ENCODE measurements at places on chromosomes 4 and X.

GRCh38 chrX:132749406-132749805, 209.0 kb downstream of the HS6ST2 start:
- DNase-seq: no peak

DNA sequence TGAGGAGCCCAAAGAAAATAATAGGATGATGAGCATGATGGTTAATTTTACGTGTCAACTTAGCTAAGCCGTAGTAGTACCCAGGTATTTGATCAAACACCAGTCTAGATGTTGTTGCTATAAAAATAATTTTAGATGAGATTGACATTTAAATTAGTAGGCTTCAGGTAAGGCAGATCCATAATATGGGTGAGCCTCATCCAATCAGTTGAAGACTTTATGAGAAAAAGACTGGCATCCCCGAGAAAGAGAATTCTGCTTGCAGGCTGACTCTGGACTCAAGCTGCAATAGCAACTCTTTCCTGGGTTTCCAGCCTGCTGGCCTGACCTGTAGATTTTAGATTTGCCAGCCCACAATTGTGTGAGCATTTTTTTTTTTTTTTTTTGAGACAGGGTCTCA, 192.8 kb upstream of the LNX1 start:
- no peak for DNase-seq

- no peak for DNase-seq
These were observed 7.6 kb downstream of the ACSL1 start for GRCh38 chr4:184818216-184818564.

- DNase-seq: no peak
These were observed 36.7 kb upstream of the GUCY1A1 start for GRCh38 chr4:155629956-155630355.

GRCh38 chr4:140344101-140344500, 29.3 kb upstream of the SCOC start:
- DNase-seq: no peak

DNA sequence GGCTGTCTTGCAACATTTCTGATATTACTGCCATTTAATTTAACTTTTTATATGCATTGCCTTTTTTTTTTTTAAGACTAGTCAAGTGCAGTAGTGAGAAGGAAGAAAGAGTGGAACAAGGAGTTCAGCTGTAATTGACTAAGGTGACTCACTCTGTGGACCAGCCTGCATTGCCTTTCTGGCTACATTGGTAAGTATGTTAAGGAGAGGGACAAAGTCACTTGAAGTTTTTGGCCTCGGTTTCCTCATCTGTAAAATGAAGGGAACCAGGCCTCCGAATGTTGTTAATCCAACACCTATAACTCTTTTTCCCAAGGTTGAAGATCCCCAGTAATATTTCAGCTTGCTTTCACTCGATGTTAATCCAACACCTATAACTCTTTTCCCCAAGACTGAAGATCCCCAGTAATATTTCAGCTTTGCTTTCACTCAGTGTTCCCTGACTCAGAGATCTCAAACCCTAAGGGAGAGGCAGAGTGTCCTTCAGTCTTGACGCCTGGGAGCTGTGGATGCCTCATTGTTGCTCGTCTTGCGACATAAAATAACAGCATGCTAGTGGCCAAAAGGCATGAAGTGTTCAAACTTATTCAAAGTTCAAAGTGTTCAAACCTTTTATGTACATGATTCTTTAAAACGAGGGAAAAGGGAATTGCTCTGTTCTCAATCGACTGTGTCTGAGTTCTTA, 102.0 kb downstream of the SORBS2 start:
- no peak for DNase-seq

GRCh38 chr4:48639807-48640206, 140.3 kb downstream of the FRYL start:
- no peak for DNase-seq

DNA sequence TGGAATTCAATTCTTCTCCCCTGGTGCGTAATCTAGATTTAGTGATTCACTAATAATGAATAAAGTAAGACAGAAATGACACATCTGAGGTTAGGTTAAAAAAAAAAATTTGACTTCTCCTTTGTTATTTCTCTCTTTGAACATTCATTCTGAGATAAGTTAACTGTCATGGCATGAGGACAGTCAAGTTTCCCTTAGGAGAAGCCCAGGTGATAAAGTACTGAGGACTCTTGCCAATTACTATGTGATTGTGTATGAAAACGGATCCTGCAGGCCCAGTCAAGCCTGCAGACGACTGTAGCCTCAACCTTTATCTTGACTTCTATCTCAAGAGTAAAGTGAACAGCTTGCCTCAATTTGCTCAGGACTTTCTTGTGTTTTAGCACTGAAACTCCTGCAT, 293.2 kb downstream of the PRR32 start:
- no peak for DNase-seq

- no peak for DNase-seq
These were observed 126.0 kb upstream of the LDB2 start for GRCh38 chr4:17024425-17024824.

GRCh38 chr4:83208371-83209365, 75.9 kb downstream of the COQ2 start:
- no peak for DNase-seq

DNA sequence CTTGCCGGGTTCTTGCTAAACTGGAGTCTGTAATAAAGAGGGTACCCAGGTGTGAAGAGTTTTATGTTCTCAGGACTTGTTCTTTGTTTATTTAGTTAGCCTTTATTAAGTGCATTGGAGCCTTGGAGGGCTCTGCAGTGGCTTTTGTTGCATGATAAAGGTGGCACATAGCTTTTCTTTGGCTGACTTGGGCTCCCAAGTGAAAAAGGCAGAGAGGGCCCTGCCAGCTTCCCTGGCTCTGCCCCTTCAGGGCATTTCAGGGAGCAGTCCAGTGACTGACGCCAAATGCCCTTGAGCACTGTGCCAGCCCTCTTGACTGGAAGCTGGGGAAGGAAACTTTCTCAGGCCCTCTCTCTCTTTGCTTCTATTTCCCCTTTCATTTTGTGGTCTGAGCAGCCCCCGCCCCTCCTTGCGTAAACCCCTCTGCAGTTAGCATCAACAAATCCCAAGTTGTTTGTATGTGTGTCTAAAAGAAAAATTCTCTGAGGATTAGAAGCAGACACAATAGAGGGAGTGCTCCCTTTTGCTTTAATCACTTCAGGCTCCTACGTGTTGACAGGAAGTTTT, 152.2 kb downstream of the NHS start:
- no peak for DNase-seq

- DNase-seq: no peak
These were observed 7.2 kb downstream of the TBC1D14 start for GRCh38 chr4:6916587-6917460.

DNA sequence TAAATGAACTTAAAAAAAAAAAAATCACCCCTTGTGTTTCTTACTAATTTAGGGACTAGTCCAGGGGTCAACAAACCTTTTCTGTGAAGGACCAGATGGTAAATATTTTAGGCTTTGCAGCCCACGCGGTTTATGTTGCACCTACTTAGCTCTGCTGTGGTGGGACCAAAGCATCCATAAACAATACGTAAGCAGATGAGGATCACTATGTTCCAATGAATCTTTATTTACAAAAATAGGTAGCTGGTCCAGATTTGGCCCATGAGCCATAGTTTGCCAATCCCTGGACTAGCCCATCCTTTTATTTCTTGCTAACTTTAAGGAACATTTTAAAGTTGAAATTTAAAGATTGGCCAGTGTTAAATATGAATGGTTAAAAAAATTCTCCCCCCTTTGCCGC, 95.3 kb downstream of the AFF1 start:
- DNase-seq: no peak

DNA sequence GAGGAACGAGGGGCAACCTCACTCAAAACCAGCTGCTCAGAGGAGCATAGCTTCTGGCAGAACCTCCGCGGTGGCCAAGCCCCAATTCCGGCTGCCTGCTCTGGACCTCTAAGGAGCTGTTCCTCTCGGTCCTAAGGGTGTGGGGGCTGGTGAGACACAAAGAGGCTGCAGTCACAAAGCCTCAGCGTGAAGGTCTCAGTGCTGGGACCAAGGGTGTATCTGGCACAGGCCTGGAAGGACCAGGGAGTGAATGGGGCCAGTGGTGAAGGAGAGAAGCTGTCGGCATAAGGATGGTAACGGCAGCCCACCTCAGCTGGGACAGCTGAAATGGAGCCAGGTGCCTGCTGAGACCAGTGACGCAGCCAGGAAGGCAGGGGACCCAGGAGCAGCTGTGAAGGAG, 5.3 kb downstream of the PDE6B start:
- DNase-seq: no peak

GRCh38 chr4:97639961-97640360, 503.3 kb downstream of the STPG2 start:
- no peak for DNase-seq

DNA sequence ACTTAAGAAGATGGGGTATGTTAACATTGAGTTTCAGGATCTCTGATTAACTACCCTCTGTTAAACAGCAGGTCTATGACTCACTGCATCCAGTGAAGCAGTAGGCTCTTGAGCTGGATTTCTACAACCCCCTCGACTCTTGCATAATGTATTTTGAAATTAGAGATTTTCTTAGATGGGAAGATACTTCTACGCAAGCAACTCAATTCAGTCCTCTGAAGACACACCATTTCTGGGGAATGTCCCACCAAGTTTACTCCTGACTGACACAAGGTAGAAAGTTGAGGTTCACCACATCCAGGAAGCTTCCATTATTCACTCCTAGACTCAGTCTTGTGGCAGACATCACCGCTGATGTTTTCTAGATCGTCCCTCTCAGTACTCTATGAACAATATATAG, 12.9 kb downstream of the PALLD start:
- DNase-seq: peak; percentile 60

GRCh38 chr4:5082376-5082775, 31.1 kb downstream of the STK32B start:
- DNase-seq: no peak

DNA sequence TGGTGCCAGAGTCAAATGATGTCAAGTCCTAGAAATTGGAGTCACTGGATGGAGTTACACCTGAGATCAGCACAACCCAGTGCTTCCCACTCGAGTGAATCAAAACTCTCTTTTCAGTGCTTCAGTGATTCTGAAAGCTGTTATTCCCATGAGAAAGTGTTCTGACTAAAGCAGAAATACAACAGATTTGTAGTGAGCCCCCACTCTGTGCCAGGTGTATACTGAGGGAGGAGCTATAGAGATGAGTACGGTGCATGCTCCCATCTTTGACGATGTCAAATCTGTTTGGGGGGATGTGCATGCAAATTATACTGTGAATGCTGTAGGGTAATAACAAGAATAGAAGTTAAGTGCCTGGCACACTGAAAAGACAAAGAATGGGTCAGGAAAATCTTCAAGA, 330.2 kb downstream of the HS3ST1 start:
- DNase-seq: no peak

- no peak for DNase-seq
These were observed 45.9 kb downstream of the GAK start for GRCh38 chr4:886244-886643.

DNA sequence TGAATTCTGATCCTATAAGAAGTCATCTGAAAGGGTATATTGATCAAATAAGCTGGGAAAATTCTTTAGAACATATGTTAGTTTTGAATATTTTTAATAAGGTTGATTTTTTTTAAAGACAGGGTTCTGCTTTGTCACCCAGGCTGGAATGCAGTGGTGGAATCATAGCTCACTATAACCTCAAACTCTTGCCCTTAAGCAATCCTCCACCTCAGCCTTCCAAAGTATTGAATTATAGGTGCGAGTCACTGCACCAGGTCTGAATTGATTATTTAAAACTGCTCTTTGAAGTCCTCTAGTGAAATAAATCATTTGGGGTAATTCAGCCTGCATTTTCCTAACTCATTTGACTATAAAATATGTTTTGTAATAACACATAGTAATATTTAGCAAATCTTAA, 812.3 kb downstream of the PDHA2 start:
- DNase-seq: no peak

GRCh38 chrX:30513284-30513683, 64.3 kb downstream of the TASL start:
- no peak for DNase-seq

GRCh38 chrX:130715299-130715698, 187.7 kb downstream of the ENOX2 start:
- DNase-seq: no peak

DNA sequence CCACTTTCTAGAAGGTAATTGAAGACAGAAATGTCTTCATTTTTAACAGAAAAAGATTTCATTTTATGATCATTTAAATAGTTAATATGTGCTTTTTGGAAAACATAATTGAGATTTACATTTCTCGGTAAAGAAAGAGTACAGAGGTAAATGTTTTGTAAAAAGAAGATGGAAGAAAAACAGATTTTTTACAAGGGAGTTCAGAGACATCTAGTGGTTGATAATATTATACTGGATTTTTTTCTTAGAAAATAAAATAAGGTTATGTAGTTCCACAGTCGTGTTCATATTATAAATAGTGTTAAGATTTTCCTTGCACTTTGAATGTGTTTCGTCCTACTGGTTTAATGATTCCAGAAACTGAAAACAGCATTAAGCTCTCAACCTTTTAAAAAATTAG, 60.6 kb downstream of the SMARCA1 start:
- no peak for DNase-seq

DNA sequence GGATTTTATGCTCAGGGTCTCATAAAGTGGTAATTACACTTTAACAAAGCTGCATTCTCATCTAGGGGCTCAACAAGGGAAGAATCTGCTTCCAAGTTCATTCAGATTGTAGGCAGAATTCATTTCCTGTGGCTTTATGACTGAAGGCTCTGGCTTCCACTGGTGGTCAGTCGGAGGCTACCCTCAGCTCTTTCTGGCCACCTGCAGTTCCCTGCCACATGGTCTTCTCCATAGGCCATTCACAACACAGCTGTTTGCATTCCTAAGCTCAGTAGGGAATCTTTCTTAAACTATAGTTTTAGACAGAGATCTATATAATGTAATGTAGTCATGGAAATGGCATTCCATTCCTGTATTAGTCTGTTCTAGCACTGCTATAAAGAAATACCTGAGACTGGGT, 973.0 kb upstream of the SLIT2 start:
- DNase-seq: no peak

- DNase-seq: peak; percentile 75
These were observed 192.2 kb upstream of the LEF1 start for GRCh38 chr4:108360754-108361445.
